Activated naive CD8-positive, alpha-beta T cell treated with anti-CD3 and anti-CD28 coated beads, Interleukin-2, amount 50 U/mL, for 16 hours (primary cell): ENCODE measurements at places on chromosomes 5 and 9.

GRCh38 chr9:138061631-138062030 lies 184.0 kb downstream of the CACNA1B start:
- DNase-seq: no peak

DNA sequence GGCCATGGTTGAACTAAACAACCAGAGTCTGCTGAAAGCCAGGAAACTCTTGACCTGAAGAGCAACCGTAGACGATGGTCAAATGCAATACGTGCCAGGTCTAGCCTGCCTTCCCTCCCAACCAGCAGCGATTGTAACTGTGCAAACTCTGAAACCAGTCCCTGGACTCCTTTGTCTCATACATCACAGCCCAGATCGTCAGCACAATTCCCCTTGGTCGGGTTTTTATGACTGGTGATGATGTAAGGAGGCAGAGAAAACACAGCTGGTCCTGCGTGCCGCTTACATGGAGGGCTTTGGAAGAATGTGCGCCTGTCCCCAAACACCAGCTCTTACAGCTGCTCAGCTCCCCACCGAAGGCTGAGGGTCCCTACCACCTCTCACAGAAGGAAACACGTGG lies 24.6 kb downstream of the SMIM23 start:
- no peak for DNase-seq

DNA sequence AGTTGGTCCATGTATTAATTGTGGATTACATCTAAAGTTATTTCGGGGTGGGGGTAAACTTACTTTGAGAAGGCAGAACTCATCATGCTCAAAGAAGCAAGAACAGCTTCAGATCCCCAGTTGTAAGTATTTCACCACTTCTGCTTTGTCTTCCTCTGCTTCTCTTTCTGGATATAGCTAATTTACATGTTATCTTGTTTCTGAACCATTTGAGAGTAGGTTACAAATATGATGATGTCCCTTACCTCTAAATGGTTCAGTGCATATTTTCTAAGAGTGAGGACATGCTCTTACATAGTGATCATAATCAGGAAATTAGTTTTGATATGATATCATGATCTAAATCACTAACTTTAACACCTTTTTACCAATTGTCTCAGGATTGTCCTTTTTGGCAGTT lies 11.9 kb downstream of the TRIO start:
- DNase-seq: no peak

DNA sequence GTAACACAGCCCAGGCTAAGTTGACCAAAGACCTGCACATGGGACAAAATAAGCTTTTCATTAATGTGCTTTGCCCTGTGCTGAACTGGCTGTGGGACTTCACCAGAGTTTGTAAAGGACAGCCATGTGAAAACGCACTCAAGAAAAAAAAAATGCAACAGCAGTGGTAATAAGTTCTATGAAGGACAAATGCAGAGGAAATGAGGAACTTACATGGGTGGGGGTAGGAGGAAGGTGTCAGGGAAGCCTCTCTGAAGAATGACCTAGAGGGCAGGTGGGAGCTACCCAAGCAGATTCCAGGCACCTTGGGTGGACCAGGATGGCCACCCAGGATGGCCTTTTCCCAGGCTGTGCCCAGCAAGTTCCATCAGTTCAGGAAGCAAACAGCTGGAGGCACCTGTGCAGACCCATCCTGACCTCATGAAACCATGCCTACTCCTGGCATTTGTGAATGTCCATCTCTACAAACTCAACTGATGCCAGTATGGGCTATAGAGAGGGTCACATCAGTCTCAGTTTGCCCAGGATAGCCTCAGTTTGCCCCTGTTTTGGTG lies 6.7 kb upstream of the PHF2 start:
- DNase-seq: no peak

DNA sequence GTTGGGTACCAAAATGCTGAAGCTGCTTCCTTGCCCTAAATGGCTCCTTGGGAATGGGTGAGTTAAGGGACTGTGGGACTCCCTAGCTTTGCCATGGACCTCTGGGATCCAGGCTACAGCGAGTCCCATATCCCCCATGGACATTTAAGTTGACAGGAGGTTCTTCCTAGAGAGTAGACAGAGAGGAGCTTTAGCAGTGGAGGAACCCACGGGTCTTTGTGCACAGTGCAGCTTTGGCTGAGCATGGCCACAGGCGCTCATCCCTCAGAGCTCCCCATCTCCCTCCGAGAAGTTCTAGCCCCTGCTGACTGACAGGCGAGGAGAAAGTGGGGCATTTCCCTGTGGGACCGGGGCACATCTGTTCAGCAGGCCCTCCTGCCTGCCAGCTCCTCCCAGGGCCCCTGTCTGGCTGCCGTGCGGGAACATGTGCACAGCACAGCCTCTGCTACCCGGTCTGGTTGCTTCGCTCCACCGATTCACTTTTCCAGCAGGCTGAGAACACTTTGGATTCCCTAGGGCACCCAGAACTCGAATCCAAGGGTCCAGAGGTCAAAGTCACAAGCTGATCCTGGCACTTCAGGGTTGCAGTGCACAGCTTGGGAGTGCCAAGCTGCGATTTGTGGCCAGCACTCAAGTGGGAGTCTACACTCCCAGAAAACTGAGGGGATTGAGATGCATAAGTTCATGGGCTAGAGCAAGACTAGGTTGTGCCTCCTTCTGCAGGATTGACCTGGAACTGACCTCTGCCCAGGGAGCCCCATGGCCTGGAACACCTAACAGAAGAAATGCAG lies 40.6 kb upstream of the DMRTA1 start:
- DNase-seq: no peak

DNA sequence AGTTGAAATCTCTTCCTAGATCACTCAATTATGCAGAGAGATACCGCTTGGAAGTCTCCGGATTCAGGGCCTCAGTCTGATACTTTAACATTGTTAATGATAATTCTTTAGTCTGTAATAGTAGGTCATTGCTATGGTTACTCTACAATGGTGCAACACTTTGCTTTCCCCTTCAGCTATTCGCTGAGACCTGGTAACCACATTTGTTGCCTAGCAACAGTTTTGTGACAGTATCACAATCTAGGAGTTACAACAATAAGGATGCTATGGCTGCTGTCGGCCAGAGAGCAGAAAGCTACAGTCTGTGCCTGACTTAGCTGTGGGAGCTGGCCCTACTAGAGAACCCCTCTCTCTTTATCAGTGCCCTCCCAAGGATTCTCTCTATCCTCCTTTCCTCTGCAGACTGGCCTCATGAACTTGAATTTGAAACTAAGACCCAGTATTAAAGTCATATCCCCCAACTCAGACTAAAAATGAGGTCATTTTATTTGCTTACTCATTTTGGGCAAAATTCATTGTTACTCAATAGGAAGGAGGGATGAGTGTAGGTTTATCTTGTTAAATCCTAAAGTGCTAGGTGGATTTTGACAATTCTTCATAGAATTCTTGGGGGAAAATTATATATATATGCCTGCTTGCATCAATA lies 39.3 kb downstream of the NR2F1 start:
- no peak for DNase-seq

DNA sequence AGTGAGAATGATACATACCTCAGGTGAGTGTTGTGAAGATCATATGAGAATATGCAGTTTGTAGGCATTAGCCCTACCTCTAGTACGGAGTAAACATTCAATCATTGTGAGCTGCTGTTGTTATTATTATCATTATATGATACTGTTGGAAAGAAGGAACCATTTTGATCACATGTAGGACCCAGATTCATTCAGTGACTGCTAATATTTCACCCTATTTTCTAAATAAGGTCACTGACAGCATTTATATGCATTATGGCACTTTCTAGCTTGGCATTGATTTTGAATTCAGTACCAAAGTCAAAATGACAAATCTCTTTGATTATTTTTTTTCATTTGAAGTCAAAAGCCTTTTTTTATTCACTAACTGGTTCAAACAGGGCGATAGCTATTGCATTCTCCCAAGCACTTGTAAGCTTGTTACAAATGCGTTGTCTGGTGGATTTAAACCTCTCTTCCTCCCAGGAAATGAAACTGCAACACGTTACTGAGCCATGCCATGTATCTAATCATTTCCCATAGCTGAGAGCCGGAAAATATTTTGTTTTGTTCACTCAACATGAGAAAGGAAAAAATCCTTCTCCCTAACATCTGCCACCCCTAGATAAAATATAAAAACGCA lies 320.8 kb upstream of the SGCD start:
- DNase-seq: no peak

GRCh38 chr9:131447148-131447547 lies 53.3 kb downstream of the PRRC2B start:
- no peak for DNase-seq

GRCh38 chr9:115548609-115549260 lies 430.8 kb upstream of the TNC start:
- DNase-seq: no peak

DNA sequence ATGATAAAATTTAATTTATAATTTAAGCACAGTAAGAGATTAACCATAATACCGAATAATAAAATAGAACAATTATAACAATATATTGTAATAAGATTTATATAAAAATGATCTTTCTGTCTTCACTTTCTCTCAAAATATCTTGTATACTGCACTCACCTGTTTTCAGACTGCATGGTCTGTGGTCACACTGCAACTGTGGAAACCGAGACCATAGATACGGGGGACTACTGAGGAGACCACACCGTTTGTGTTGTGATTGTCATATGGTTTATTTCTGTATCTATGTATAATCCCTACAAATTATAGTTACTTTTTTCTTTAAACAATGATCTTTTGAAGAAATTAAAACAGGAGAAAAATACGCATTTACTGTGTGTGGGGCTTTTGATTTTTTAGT lies 78.8 kb upstream of the TNFAIP8 start:
- no peak for DNase-seq

DNA sequence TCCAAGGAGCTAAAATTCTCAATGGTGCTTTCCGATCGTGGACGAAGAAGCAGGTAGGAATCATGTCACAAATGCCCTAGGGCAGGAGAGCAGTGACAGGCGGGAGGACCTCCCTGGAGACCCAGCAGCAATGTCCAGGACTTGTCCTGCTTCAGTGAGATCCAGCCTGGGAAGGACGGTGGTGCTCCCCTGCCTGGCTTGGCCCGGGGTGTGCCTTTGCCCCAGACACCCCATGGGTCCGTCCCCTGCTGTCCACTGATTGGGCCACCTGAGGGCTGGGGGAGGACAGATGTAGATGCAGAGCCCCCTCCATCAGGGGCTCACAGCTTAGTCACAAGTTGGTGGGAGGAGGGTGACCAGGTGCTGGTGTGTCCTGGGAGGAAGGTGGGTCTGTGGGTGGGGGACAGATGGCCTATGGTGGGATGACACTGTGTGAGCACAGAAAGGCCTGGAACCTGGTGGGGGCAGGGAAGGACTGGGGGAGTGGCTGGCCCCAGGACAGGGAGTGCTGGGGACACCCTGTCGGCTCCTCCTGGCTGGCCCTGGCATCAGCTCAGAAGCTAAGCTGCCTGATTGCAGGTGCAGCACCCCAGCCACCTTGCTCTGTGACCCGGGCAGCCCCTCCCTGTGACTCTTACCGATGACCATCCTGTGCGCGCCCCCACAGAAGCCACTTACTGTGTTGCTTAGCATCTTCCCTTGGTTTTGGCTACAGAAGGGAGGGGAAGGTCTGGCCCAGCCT lies 82.0 kb downstream of the PHF2 start:
- no peak for DNase-seq

DNA sequence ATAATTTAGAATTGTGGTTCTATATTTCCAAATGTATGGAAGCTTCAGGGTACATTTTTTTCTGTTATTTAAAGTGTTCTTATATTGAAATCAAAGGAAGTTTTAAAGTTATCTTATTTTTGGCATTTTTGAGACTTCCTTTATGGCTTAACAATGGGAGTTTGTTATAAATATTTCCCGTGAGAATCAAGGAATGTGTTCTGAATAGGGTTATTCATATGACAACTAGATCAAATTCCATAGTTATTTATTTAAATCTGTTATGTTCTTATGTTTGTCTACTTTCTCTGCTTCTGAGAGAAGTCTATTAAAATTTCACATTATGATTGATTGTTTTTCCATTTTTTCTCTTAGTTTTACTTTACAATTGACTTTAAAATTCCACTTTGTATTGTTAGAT lies 135.1 kb downstream of the ADAMTS16 start:
- no peak for DNase-seq

GRCh38 chr5:167001246-167001645 lies 1290.2 kb upstream of the WWC1 start:
- DNase-seq: no peak

DNA sequence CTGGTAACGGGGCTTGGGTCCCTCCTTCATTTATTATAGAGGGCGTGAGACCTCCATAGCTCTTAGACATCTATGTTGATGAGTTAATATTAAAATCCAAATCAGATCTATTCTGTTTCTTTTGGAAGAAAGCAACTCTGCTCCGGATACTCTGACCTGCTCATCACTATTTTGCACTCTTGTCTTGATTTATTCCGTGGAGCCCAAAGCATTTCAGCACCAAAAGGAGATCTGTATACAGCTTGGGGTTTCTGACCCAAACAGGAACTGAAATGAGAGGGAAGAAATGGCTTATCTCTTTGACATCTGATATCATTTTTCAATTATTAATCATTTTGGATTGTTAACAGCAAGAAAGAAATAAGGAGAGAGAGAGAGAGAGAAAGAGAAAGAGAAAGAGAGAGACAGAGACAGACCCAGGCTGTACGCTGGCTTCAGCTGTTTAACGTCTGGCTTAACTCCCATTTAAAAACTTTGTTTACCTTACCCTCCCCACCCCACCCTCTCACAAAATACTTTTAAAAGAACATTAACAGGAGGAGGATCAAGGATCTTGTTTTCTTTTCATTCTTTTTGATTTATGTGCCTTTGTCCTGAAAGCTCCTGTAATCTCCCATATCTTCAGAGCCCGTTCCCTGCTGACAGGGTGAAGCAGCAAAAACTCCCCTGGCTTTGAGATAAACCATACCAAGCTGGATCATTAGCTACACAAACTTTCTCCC lies 231.4 kb upstream of the TUT7 start:
- DNase-seq: no peak

DNA sequence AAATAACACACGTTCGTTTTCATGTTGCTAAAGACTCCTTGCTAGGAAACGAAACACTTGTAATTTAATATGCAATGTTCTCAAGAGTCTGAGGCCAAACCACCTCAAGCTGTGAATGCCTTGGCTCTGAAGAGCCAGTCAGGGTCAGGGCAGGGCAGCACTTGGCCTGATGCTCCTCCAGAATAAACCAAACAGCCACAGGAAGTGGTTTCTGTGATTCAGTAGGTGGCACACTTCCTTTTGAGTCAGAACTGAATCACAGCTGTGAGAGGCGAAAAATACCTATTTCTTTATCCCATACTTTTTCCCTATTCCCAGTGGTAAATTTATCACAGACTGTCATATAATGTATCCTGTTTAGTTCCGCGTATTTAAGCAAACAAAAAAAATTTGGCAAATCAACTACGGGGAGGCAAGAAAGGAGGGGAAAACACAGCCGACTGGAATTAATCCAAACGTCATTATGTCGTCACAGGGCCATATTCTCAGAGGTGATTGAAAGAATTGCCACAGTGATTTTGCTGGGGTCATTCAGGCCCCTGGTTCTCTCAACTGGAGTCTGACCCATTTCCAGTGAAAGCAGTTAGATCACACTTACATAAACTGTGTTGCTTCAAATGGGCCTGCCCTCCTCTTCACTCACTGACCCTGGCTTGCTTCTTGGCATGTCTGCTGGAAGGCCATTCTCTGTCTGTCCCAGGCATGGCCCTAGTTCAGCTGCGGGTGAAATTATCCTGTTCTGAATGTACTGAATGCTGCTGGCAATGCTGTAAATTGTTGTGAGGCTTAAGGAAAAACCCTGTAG lies 71.2 kb downstream of the ARRDC3 start:
- peak; percentile 21 for DNase-seq
